ENCODE measurements at places on chromosomes 5 and 9.

DNA sequence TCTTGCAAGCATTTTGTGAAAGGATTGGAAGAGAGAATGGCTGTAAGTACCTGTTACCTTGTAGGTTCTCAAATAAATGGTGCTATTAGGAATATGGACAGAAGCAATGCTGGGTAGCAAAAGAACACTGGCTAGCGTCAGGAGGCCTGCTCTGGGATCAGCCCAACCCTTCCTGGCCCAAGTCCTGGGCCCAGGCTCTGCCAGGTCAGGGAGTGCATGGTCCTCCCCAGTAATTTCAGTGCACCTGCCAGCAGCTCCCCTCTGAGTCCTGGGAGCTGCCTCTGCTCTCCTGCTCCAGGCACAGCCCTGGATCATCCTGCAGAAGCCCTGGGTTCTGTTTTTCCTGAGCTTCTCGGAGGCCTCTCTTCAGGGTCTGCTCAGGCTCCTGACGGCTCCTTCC lies 89.5 kb upstream of the ARAP3 start:
- DNase-seq, result no peak

DNA sequence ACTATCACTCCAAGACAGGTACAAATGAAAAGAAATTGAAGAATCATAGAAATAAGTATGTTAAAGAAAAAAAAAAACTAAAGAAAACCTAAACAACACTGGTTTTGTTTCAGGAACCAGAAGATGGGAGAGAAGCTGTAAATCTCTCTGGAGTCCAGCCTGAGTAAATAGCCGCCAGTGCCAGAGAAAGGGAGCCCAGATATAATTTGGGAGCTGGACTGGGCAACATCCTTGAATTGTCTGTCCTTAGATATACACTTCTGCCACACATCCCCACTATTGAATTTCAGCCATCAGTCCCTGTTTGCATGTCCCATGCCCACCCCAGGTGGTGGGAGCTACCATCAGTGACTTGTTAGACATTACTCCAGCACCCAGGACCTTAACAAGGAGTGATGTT lies 979.6 kb downstream of the DTWD2 start:
- no peak for DNase-seq

DNA sequence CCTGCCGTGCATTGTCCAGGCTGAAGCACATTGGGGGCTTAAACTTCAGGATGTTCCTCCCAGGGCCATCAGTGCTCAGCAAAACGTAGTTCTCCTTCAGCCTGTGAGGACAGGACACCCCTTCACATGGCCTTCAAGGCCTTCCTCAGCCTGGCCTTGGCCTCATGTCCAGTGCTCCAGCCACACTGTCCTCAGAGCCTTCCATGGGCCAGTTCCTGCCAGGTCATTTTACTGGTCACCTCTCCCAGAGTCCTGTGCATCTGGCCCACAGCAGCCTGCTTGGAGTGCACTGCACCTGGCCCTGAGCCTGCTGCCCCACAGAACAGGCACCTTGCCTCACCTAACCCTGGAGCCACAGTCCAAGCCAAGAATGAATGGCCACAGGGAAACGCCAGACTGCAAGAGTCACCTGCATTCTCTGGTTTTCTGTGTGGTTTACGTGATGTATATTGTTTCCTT lies 8.7 kb downstream of the HNRNPAB start:
- DNase-seq, result no peak

GRCh38 chr5:36982146-36982545 lies 105.6 kb downstream of the NIPBL start:
- no peak for DNase-seq

DNA sequence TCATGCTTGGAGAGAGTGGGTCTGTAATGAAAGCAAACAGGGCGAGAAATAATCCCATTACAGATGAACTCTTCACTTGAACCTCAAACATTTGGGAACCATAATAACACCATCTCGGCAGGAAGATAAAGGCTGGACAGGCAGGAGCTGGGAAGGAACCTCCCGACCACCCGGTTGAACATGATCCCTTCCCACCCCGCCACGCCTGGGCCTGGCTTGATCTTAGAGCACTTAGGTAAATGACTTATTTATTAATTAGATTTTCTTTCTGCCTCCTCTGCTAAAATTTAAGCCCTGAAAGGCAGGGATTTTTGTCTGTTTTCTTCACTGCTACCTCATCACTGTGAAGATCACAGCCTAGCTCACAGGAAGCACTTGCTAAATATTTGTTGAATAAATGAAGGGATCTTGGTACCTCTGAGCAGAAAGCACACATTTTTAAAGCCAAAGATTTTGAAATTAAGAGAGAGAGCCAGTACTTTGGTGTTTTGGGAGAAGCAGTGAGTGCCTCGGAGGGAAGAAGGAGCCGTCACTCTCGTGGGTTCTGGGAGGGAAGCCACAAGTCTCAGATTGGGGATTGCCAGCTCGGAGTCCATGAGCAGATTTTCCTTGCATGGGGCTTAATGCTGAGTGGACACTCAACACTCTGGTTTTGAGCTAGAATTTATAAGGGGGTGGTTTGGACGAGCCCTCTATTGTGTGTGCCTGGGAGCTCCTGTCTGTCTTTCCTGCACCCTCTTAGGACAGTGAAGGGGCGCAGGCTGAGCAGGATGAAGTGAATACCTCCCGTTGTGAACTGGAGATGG lies 133.3 kb downstream of the MACROH2A1 start:
- DNase-seq, result no peak

DNA sequence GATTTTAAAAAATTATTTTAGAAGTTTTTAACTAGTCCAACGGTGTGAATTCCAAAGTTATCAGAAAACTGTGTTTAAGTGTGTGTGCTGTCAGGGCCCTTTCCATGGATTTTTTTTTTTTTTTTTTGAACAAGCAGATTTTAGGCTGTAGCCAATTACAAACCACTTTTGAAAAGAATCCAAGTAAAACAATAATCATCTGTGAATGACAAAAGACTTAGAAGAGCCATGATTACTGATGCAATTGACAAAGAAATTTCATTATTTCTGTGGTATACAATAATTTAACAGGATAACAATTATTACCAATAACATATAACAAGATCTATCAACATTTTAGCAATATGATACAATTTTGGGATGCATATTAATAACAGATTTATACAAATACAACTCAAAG lies 16.2 kb upstream of the PAIP1 start:
- no peak for DNase-seq

GRCh38 chr9:115694014-115694413 lies 459.6 kb upstream of the PAPPA start:
- no peak for DNase-seq

DNA sequence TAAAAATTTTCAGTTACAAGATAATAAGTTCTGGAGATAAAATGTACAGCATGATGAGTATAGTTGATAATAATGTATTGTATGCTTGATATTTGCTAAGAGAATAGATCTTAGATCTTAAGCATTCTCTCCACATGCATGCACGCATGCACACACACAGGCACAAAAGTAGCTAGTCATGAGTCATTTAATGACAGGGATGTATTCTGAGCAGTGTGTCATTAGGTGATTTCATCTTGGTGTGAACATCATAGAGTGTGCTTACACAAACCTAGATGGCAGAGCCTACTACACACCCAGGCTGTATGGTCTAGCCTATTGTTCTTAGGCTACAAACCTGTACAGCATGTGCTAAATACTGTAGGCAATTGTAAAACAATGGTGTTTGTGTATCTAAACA lies 124.2 kb downstream of the PTTG1 start:
- DNase-seq, result no peak

GRCh38 chr5:74042559-74042958 lies 416.6 kb downstream of the ARHGEF28 start:
- no peak for DNase-seq

- no peak for DNase-seq
These were observed 858.5 kb upstream of the PTPRD start for GRCh38 chr9:11471321-11471720.

- DNase-seq, result no peak
These were observed 398 bp downstream of the TOR1A start for GRCh38 chr9:129823542-129823934.

DNA sequence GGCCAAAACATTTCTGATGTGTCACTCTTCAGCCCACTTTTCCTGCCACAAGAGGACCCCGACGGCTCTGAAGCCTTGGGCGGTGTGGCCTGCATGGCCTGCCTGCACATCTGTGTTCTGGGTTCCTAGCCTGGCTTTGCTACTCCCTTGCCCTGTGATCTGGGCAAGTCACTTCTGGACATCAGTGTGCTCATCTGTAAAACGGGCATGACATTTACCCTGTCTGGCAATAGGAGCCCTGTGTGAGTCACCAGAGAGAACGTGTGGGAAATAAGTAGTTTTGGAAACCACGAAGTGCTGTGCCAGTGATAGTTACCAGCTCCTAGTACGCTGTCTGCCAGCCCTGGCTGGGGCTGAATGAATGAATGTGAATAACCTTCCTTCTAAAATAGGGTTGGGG lies 90.8 kb downstream of the MACROH2A1 start:
- no peak for DNase-seq

DNA sequence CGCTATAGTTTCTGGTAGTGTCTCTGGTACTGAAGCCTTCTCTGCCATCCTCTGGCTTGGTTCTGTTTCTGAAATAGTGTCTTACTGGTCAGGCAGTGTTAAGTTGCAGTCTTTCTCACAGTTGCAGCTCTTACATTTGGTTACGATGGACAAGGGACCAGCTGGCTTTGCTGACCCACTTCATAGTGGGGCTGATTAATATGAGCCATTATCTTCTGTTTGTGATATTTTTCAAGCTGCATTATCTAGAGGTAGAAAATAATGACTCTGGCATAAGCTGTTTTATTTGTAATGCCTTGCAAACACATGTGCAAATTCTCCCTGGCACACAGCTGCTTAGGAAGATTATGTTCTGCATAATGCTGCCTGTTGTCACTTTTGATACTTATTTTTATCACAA lies 199.1 kb downstream of the KDM4C start:
- DNase-seq, result no peak

GRCh38 chr5:133253070-133253469 lies 201.3 kb downstream of the HSPA4 start:
- DNase-seq, result no peak

- DNase-seq, result no peak
These were observed 67.6 kb downstream of the C9orf50 start for GRCh38 chr9:129553277-129553676.

DNA sequence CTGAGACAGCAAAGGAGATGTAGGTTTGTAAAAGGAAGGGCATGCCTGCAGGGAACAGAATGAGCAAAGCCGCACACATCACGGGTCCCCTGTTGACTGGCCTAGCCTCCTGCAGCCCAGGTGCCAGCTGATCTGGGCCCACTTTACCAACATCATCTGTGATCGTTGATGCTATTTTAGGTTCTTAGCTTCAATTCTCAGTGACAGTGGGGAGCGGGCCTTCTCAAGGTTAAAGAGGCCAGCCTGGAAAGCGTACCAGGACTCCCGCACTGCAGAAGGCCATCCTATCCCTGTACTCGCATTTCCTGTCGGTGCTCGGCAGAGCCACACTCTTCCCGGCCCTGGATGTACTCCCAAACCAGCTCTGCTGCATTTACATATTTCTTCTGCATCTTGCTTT lies 213.5 kb upstream of the IRX1 start:
- DNase-seq, result no peak

DNA sequence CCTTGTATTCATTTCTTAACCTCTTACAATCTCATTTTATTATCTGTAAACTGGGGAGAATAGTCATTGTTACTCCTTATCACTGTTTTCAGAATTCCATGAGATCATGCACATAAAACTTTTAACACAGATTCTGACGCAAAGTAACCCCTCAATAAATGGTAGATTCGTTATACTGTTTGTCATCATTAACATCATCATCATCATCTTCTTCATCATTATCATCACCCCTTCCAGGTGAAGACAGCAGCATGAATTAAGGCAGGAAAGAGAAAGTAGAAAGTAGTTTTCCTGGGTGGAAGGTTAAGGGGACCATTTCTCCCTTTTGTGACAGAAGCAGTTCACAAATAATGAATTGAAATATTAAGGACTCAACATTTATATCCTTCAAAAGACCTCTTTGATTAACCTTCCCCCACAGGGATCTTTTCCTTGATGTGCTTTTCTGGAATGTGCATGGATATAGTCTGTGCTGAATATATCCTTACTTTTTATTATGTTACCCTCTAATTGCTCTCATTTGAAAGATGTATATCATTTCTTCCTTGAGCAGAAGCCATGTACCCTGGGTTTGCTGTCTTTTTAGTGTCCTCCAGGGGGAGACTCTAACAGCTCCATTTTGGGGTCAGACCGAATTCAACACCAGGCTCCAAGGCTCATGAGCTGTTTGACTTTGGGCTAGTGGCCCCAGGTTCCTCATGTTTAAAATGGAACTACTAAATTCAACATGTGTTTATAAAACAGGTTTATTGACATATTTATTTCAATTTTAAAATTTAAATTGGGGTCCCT lies 1029.9 kb upstream of the WWC1 start:
- no peak for DNase-seq

DNA sequence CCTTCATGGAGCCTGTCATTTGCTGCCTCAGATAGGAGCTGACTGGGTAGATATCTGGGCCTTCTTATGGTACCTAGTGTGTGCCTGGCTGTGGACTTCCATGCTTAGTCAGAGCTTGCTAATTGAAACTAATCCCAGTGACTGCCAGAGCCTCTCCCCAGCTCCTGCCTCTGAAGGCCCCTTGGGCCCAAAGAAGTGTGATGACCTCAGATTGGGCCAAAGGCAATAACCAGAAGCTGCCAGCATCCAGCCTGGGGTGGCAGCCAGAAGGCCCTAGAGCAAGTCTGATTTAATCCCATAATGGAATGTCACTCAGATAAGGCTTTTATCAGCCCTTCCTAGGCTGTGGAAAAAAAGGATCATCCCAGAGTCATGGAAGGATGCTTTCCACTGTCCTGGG lies 17.1 kb upstream of the CDC23 start:
- DNase-seq, result no peak

DNA sequence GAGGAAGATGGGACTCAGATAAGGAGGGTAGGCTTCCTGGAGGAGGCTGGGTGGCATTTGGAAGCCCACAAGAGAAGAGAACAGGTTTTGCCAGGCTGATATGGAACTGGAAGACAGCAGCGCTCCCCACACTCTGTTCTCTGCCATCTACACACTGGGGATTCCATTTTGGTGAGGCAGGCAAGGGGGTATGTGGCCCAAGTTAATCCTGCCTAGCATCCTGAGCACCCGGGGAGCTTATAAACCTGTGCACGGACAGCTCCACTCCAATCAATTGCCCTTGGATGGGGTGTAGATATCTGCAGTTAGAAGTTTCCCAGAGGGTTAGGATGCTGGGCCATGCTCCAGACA lies 158.8 kb downstream of the MACROH2A1 start:
- no peak for DNase-seq

- DNase-seq, result no peak
These were observed 19.5 kb upstream of the TTC33 start for GRCh38 chr5:40775085-40775845.

- DNase-seq, result no peak
These were observed 16.9 kb upstream of the NIPAL4 start for GRCh38 chr5:157443041-157443549.

GRCh38 chr5:148858547-148858946 lies 32.1 kb downstream of the ADRB2 start:
- no peak for DNase-seq
